Parietal lobe (tissue), 2 donors: ENCODE measurements at places on chromosomes 5 and 9. TPM values are rescaled to one million over a fixed set of nuclear protein-coding genes. Genes with fewer than 3 reads are reported as not detected.

Gene INSYN2B
- total RNA-seq, result 2.2 TPM

Gene MSMP
- not detected for total RNA-seq

Gene CHMP5
- total RNA-seq, result 85.8 TPM

Gene LMNB1
- 72.3 TPM for total RNA-seq

Gene SHOC1
- total RNA-seq, result not detected

Gene CCDC69
- total RNA-seq, result 0.31 TPM

Gene CTXN3
- total RNA-seq, result 0.63 TPM

Gene PCDHB3
- total RNA-seq, result 24.7 TPM

Gene EPB41L4B
- total RNA-seq, result 3.4 TPM

Gene TRPM3
- total RNA-seq, result 42.3 TPM

Gene CARTPT
- total RNA-seq, result 0.63 TPM

Gene CCNJL
- 4.4 TPM for total RNA-seq

Gene PCDHA9
- 42.6 TPM for total RNA-seq

Gene BSPRY
- not detected for total RNA-seq
